Left lobe of liver (tissue), 2 donors: ENCODE measurements at places on chromosomes 3 and 15. TPM values are rescaled to one million over a fixed set of nuclear protein-coding genes. Genes with fewer than 3 reads are reported as not detected.

DNA sequence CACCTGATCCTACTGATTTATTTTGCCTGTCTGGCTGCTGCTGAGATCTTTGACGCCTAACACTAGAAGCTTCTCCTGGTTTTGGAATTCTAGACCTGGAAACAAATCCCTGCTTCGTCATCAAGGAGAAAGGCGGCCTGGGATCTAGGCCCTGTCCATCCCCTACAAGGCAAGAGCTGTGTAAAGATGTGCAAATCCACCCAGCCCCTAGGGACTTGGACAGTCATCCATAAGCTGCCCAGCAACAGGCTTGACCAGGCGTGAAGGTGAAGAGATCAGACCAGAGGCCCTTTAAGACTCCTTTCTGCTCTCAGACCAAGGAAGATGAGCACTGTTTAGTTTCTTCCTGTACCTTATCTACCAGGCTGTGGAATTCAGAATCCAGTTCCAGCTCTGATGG, 32.2 kb downstream of the SLC41A3 start:
- DNase-seq = no peak

DNA sequence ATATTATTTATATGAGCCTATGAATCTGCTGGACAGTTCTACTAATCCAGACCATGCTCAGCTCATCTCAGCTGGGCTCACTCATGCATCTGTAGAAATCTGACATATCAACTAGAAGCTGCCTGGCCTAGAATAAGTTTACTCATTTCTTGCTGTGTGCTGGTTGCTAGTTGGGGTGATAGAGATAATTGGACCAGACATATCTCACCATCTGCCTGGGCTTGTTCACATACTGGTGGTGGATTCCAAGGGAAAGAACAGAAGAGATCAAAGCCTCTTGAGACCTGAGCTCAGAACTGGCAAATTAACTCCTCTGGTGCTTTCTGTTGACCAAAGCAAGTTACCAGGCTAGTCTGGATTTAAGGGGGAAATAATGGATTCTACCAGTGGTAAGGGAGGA, 109.1 kb downstream of the NSUN3 start:
- no peak for DNase-seq

DNA sequence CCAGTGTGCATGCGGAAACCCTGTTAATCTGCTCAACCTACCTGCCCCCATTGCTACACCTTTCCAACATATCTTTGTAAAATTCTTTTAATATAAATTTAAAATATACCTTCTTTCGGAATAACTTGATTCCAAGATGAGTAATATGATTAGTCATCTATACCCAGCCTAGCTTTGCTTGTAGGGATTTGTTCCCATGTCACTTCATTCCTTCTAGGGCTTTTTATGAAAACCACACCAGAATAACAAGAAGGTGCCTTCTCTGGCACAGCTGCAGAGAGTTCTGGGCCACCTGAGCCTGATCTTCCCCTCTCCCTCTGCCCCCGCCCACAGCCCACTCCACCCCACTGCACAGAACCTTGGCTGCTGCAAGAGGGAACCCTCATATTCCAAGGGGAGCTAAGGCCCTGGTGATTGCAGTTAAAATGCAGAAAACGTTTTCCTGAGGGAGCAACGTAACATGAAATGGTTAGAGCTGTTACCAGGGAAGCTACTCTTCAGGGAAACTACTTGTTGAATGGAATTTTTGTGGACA, 38.6 kb upstream of the HACD2 start:
- DNase-seq = no peak

DNA sequence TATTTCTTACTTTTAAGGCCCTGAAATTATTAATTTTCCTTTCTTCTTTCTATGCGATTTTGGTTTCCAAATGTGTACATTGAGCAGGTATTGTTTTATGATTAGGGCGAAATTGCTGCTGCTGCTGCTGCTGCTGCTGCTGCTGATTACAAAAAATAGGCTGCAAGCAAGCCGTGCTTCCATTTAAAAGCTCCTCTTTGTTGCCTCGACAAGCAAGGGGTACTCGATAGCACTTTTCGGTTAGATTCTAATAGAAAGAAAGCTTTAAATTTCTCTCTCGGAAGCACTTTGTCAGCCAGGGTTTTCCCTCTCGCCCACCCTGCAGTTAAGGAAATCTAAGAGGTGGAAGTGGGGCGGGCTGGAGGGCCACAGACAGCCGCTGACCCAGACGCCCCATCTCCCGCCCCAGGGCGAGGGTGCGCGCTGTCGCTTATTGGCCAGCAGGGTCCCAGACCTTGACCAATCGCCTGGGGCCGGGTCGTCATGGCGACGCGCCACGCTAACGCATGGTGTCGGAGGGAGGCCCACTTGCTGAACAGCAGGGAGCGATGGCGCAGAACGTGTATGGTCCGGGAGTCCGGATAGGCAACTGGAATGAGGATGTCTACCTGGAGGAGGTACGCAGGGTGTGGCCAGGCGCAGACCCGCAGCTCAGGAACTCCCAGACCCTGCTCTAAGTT, at the start of gene CFAP161:
CFAP161 (plus strand) TSS at position 489 of the 680 bp plus-strand sequence; CDS start at position 549, 60 bp downstream.
- DNase-seq = peak; percentile 55

GRCh38 chr3:46629551-46630517, 17.5 kb downstream of the FAM240A start:
- DNase-seq = peak; percentile 69

DNA sequence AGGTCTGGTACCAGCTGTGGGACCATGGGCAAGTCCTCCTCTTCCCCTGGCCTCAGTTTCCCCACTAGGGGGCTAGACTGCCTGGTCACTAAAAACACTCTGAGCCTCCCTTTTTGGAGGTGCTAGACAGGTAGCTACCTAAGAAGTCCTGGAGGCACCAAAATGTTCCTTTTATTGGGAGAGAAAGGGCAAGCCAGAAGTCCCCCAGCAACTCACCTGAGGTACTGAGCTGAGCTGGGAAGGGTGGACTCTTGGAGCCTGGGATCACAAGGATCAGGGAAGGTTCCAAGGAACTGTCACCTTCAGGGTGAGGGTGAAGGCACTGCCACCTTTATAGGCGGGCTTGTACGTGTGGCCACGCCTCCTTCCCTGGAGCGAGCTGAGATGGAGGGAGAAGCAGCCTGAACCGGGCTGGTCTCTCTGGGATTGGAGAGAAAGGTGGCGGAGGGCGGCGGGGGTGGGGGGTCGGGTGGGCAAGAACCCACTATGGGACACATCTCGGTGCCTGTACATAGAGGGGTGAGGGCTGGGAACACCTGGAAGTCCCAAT, at the start of gene CYP1A1:
CYP1A1 (minus strand) TSS at position 304 of the 550 bp plus-strand sequence. CDS start 2,431 bp downstream, outside the sequence.
- peak; percentile 70 for DNase-seq

The FBXW12 gene
- not detected for total RNA-seq

DNA sequence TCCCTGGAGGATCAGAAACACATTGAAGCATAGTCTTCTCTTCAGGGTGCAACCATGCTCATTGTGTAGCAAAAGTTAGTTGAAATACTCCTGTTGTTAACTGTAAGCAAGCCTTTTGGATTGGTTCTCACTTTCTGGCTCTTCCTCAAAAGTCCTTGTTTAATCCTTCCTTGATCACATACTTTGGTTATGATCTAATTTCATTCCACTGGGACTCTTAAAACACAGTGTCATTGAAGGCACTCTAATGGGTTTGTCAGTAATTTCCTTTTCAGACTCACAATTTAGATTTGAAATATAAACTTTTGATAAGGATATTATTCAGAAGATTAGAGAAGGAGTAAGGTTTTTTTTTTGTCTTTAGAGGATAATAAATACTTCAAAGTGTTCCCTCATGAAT, 451.7 kb upstream of the SGO1 start:
- no peak for DNase-seq

- no peak for DNase-seq
Measured at GRCh38 chr15:50182219-50183013, 420 bp downstream of the SLC27A2 start.

GRCh38 chr3:15052335-15053242, 12.5 kb downstream of the MRPS25 start:
- DNase-seq = no peak

- DNase-seq = no peak
Measured at GRCh38 chr3:100865442-100865841, 127.8 kb downstream of the ABI3BP start.

DNA sequence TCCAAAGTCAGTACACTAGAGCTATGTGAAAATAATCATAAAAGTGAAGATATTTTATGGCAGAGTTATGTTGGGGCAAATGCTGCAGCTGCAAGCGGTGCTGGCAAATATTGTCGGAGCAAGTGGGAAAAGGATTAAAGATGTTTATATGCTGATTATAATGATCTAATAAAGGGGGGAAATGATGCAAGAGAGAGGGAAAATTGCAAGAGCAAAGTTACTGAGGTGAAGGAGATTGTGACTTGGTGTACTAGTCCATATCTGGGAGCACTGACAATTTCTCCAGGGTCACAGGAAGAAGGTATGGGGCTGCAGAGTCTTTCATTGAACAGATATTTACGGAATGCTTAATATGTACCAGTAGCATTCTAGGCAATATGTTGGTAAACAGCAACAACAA, 45.8 kb downstream of the OPA1 start:
- DNase-seq = no peak

DNA sequence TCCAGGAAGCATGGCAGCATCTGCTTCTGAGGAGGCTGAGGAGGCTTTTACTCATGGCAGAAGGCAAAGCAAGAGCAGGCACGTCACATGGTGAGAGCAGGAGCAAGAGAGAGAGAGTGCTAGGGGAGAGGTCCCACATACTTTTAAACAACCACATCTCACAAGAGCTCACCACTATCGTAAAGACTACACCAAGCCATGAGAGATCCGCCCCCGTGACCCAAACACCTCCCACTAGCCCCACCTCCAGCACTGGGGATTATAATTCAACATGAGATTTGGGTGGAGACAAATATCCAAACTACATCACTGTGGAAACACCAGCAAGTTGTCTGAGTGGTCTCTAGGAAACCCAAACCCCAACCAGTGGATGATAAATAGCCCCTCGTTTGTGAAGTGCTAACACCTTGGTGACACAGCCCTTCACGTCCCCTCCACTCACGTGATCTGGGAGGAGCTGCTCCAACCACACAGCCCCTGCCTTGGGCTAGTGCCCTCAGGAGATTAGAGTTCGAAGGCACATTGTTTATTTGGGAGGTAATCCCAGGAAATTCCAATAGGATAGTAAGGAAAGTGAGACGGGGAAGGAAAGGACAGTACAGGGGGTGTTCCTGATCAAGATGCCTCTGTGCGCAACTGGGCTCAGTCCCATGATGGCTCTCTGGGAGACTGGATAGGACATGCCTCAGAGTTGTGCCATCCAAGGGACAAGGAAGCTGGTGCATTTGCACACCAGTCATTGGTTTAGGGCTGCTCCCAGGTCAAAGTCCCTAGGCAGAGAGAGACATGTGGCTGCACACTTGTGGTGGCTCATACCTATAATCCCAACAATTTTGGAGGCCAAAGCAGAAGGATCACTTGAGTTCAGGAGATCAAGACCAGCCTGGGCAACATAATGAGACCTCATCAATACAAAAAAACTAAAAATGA, 80.6 kb upstream of the CTNNB1 start:
- DNase-seq = no peak

GRCh38 chr3:169827712-169828111, 15.0 kb upstream of the LRRC34 start:
- DNase-seq = no peak

GRCh38 chr3:157128771-157129681, 30.9 kb downstream of the CCNL1 start:
- DNase-seq = no peak

- no peak for DNase-seq
Measured at GRCh38 chr3:135871311-135871710, 94.2 kb upstream of the PPP2R3A start.

DNA sequence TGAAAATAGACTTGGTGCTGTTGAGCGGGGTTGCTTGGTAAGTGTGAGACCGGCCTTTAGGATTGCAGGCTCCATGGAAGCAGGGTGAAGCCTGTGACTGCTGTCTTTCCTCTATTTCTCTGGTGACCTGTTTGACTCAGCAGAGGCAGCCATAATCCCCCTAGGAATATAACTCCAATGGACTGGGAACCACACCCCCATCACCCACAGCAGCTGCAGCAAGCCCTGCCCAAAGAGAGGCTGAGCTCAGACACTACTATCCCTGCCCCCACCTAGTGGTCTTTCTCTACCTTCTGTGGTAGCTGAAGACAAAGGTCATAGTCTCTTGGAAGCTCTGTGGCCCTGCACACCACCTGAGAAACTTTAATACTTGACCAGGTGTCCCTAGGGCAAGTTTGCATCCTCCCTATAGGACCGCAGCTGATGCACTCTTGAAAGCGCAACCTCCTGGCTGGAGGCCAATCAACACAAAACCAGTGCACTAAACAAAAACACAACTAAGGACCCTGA, 133.6 kb upstream of the MRPL3 start:
- DNase-seq = no peak

The ESYT3 gene
- 0.20 TPM for total RNA-seq

DNA sequence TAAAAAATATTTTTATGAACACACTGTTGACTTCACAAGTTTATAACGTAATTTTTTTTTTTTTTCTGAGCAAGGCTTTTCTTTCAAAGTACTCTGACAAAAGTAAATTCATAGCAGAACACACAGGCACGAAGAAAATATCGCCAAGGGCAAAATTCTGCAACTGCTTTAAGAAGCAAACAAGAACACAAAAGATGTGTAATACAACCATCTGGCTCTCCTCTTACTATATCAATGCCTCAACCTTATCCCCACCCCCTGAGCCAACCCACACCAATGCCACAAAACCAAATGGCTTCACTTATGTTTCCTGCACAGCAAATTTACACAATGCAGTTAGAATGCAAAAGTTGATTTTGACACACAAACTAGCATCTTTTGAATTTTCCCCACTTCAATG, 274.2 kb downstream of the FOXP1 start:
- DNase-seq = no peak

DNA sequence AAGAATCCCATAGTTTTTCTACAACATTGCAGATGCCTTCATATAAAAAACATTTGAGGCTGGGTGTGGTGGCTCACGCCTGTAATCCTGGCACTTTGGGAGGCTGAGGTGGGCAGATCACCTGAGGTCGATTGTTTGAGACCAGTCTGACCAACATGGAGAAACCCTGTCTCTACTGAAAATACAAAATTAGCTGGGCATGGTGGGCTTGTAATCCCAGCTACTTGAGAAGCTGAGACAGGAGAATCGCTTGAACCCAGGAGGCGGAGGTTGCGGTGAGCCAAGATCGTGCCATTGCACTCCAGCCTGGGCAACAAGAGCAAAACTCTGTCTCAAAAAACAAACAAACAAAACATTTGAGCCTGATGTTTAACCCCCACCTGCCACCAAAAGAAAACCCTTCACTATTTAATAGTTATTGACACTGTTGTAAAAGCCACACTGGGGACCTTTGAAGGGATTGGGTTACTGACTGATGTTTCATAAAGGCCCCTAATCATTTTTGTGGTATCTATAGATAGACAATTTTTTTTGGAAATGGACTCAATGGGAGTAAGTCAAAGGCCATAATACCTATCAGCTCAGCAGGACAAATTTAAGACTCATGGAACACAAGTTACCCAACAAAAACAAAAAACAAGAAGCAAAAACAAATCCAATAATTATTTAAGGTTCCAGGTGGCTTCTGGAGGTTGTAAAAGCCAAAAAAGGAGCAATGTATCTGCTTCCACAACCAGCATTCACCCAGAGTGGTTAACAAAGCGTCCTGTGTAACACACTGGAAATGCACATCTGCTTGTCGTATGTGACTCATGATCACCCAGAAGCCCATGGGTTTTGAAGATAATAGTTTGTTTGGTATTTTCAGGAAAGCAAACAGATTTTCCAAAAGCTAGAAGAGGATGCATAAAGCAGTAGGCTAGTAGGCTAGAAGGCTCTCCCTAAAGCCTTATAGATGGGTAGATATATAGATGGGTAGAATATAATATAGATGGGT, 41.2 kb downstream of the CDCP1 start:
- DNase-seq = no peak
